HT1080 (cell line): ENCODE measurements at places on chromosomes 1 and 21. TPM values are rescaled to one million over a fixed set of nuclear protein-coding genes. Genes with fewer than 3 reads are reported as not detected.

DNA sequence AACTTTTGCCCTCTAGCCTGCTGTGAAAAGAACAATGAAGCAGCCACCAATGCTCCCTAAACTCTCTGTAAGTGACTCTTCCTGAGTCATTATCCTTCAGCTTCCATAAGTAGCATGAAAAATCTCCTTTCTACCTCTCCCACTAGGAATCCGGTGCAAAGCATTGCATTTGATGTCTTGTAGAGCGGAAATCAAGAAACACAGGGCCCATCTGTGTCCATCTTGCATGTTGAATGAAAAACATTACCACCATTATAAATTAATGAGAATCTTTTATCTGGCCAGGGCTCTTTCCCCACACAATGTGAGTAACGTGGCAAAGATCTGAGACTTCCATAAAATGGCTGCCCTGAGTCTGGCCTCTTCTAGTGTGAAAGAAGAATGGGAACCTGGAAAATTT is 324.4 kb downstream of the ADGRL2 start:
- peak; percentile 6 for DNase-seq

DNA sequence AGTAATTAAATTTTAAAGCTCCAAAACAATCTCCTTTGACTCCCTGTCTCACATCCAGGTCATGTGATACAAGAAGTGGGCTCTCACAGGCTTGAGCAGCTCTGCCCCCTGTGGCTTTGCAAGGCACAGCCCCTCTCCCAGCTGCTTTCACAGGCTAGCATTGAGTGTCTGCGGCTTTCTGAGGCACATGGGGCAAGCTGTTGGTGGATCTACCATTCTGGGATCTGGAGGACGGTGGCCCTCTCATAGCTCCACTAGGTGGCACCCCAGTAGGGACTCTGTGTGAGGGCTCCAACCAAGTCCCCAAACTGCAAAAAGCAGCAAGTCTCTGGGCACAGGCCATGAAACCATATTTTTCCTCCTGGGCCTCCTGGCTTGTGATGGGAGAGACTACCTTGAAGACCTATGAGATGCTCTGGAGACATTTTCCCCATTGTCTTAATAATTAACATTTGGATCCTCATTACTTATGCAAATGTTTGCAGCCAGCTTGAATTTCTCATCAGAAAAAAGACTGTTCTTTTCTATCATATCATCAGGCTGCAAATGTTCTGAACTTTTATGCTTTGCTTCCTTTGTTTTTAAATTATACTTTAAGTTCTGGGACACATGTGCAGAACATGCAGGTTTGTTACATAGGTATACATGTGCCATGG is 554.1 kb upstream of the OLFM3 start:
- DNase-seq, result peak; percentile 59

DNA sequence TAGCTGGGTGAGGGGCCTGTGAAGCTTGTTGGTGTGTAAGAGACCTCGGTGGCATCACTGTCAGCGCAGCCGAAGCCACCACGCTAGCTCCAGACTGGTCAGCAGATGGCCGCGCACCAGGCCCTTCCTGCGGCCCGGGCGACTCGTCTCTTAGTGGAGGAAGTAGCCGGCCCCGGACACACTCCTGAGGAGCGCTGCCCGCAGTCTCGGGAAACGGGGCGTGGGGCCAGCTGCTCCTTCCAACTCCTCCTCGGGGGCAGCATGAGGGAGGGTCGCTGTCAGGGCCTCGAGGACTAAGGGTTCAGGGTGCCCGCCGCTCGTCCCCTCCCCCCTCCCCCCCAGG is 20.4 kb downstream of the H3-3A start:
- no peak for DNase-seq

DNA sequence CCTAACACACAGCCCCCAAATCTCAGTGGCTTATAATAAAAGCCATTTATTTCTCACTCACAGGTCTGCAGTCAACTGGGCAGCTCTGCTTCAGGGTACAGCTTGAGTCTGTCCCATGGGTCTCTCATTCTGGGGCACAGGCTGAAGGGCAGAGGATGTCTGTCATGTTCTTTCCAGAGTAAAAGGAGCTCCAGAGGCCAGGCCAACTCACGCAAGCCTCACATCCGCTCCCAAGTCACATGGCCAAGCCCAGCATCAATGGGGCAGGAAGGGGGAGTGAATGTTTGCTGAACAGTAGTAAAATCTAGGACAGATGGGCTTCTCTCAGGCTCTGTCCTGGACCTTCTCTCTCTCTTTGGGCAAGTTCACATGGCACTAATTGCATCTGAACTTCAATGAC is 7.1 kb upstream of the SSBP3 start:
- peak; percentile 85 for DNase-seq

The KRTAP19-3 gene
- total RNA-seq, result not detected in 2 replicates

GRCh38 chr1:31135973-31136600 is 70.6 kb upstream of the PUM1 start:
- no peak for DNase-seq

DNA sequence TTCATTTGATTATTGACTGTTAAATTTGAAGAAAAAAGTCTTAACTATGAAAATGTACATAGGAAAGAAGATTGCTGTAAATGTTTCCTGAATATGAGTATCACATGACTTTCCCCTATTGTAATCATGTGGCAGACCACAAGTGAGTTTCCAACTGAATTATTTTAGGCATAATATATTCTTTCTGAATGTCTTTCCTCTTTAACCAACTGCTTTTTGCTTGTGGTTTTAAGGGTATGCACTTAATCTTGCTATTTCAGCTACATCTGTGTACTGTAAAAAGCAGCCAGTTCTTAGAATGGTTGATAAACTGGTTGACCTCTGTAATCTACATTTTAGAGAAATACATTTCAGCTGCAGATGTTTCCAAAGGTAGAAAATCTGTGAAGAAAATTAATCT is 400.7 kb downstream of the NEGR1 start:
- DNase-seq, result peak; percentile 3

The GPR25 gene
- not detected in 2 replicates for total RNA-seq

GRCh38 chr1:233172201-233172600 is 123.3 kb downstream of the PCNX2 start:
- peak; percentile 64 for DNase-seq

- no peak for DNase-seq
These were observed 56.6 kb downstream of the PCNX2 start for GRCh38 chr1:233238884-233239431.

DNA sequence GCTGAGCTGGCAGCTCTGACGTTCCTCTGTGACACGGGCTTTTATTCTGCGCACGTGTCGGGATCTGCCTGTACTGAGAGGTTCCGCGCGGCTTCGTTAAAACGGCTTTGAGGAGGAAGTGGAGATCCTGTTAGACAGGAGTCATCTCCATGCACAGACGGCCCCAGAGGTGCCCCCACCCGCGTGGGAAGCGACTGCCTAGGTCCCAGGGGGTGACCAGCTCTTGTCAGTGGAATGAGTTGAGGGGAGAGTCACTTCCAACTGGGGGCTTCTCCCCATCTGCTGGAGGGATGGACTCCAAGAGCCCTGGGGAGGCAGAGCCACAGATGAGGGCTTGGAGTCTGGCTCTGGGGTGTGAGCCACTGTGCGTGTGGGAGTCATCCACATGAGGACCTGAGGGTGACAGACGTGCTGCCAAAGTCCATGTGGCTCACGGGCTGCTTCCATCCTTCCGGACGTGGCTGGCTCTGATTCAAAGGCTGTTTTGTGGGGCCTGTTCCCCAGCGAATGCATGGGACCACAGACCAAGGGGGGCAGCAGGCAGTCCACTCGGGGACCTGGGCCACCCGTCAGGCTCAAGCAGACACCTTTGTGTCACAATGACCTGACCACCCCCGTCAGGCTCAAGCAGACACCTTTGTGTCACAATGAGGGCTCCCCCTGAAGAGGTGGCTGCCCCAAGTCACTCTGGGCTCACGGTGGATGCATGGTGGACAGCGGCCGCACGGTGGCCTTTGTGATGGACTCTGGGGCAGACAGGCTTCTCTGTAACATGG is 26.8 kb downstream of the PTTG1IP start:
- no peak for DNase-seq

- DNase-seq, result no peak
These were observed 103.9 kb downstream of the RAVER2 start for GRCh38 chr1:64848803-64849202.

The KLF18 gene
- total RNA-seq, result not detected in 2 replicates

DNA sequence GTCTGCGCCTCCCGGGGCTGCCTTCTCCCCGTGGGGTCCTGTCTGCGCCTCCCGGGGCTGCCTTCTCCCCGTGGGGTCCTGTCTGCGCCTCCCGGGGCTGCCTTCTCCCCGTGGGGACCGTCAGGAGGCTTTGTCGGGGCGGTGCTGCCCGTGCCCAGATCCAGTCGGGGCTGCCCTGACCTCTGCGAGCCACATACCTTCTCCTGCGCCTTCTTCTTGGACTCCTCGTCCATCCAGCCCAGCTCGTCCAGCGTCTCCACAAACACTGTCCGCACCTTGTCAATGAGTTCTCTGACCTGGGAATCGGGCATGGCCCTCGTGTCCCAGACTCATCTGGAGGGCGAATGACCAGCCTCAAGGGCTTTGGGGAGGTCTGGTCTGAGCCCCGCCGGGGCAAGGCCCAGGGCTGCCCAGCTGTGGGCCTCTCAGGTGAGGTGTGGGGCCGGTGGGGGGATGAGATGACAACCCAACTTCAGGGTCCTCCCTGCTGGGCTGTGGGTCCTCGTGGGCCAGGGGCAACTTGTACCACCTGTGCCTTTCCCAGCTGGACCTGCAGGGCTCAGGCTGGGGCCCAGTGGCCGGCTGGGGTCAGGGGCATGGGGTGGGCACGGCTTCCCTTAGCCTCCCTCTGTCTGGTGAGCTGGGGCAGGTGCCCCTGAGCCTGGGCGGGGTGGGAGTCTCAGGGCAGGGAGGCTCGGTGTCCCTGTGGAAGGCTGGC is 9.4 kb downstream of the PRXL2B start:
- DNase-seq, result no peak

GRCh38 chr21:39754811-39755210 is 9.8 kb downstream of the IGSF5 start:
- no peak for DNase-seq

The SLC1A7 gene
- not detected in 2 replicates for total RNA-seq

DNA sequence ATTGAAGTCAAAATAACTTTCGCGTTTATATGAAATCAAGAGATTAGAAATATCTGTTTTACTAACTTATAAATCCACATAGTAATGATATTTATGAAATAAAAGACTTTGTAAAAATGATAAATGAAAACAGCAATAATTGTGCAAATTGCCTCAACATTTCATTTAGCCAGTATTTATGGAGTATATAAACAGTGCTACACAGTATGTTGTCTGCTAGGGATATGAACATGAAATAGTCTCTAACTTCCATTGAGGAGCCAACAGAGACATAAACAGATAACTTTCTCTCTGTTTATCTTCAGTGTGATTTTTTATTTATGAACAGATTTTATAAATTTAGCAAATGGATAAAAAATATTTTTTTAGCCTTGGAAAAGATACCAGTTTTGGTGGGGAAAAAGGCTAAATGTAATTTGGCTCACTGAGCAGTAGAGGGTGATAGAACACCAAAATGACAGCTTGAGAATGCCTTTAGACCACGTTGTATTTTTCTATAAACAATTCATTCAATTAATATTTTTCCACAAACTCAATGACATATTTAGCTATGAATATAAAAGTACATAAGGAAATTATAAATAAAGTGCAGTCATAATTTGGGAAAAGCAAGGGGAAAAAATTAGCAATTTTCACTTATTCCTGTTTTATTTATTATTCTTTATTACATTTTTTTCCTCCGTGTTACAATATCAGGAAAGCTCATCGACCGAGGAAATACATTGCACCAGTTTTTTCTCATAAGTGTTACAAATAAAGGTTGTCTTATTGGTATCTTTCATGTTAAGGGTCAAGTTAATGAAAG is 47.5 kb upstream of the EEIG2 start:
- peak; percentile 14 for DNase-seq

The PSMD4 gene
- 233 and 234 TPM in 2 replicates for total RNA-seq

DNA sequence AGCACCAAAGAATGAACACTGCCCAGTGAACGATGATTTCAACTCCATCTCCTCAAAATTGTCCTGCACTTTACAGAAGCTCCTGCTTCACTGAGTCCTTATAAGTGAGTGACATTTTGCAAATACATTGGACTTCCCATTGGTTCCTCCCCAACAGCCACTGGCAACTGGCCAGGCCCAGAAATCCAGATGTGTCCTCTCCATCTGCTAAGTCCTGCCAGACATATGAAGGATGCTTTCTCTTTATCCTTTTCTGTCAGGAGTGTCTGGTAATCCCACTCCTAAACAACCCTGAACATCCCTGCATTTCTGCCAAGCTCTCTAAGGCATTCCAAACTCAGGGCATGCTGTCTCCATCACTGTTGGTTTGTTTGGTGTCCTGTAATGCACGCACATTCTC is 271.8 kb downstream of the RRAGC start:
- no peak for DNase-seq

DNA sequence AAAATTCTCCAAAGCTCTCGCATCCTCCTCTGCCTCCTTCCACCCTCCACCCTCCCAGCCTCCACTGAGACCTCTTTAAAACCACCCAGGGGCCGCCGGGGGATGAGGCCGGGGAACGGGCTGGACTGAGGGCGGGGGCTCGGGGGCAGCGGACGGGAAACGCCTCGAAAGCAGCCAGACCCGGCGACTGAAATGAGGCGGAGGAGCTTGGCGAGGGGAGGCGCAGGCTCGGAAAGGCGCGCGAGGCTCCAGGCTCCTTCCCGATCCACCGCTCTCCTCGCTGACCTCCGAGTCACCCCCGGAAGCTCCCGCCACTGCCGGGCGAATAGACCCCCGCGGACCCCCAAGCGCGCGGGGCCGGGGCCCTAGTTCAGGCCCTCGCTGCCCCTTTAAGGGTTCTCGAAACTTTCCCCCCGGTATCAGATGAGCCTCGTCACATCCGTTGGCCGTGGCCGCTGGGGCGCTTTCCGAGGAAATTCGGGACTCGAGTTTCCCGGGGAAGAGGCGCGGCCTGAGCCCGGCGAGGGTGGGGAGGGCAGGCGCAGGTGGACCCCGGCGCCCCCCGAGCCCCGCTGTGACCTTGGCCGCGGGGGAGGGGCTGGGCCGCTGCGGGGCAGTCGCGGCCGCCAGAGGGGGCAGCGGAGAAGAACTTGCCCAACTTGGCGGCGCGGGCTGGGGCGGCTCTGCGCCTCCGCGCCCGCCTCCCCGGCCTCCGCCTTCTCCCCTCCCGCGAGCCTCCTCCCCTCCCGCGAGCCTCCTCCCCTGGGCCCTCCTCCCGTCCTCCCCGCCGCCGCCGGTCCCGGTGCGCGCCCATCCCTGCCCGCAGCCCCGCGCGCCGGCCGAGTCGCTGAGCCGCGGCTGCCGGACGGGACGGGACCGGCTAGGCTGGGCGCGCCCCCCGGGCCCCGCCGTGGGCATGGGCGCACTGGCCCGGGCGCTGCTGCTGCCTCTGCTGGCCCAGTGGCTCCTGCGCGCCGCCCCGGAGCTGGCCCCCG is at the start of gene BACE2:
Gene BACE2 (plus strand): TSS at position 813 of the 995 bp plus-strand sequence. CDS start 104 bp downstream, at position 917.
- DNase-seq, result peak; percentile 55

The PPCS gene
- total RNA-seq, result 29.8 and 37.5 TPM in 2 replicates
